ENCODE measurements at places on chromosomes 3 and 15.
A peak's percentile ranks its signal among the peaks of the same experiment; 100 is the strongest.

- peak overlapping the region; percentile 56 for H3K4me3 ChIP-seq
- no peaks in the 10 kb centered on the region for H3K27me3 ChIP-seq
- DNase-seq: no peak
- no peaks in the 10 kb centered on the region for H3K36me3 ChIP-seq
These were observed 4.9 kb downstream of the RHOA start for GRCh38 chr3:49406571-49407565.

- H3K36me3 ChIP-seq: no peaks in the 10 kb centered on the region
- no peak overlapping the region for H3K27ac ChIP-seq
- H3K27me3 ChIP-seq: peaks cover 8% of the 10 kb centered on the region
- H3K4me3 ChIP-seq: no peak overlapping the region
These were observed 84.4 kb downstream of the THSD4 start for GRCh38 chr15:71199384-71200351.

GRCh38 chr3:17805461-17805940 is 63.1 kb upstream of the TBC1D5 start:
- H3K27me3 ChIP-seq: peaks cover 36% of the 10 kb centered on the region
- H3K4me1 ChIP-seq: peaks cover 8% of the 10 kb centered on the region
- no peak overlapping the region for H3K27ac ChIP-seq
- DNase-seq: no peak
- no peaks in the 10 kb centered on the region for H3K36me3 ChIP-seq

GRCh38 chr3:31981206-31982181 is at the start of the genes OSBPL10 and ZNF860:
Gene OSBPL10 (minus strand): TSS chr3:31981262. CDS start chr3:31981179, 83 bp downstream.
Gene ZNF860 (plus strand): TSS chr3:31981750. CDS start chr3:31989080, 7,330 bp downstream.
- no peak within 1 kb of the TSS for H3K27ac ChIP-seq
- peaks cover 8% of the 10 kb centered on the region for H3K4me1 ChIP-seq
- peaks cover 60% of the 10 kb centered on the region for H3K27me3 ChIP-seq
- DNase-seq: no peak
- peaks cover 6% of the 10 kb centered on the region for H3K36me3 ChIP-seq

DNA sequence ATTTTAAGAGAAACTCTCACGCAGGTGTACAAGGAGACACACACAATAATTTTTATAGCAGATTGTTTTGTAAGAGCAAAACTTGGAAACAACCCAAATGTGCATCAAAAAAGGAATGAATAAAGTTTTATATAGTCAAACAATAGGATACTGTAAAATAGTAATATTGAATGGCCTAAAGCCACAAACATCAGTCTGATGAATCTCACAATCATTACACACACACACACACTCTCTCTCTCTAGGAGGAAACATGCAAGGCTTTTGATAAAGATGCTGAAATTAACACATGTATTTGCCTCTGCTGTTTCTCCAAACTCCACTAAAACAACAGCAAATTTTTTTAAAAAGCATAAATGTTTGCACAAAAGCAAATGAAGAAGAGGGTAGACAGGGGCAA is 37.3 kb downstream of the ADIPOQ start:
- peaks cover 28% of the 10 kb centered on the region for H3K4me1 ChIP-seq
- peak overlapping the region; percentile 3 for H3K27ac ChIP-seq
- peak overlapping the region; percentile 41 for H3K4me3 ChIP-seq
- H3K27me3 ChIP-seq: no peaks in the 10 kb centered on the region

DNA sequence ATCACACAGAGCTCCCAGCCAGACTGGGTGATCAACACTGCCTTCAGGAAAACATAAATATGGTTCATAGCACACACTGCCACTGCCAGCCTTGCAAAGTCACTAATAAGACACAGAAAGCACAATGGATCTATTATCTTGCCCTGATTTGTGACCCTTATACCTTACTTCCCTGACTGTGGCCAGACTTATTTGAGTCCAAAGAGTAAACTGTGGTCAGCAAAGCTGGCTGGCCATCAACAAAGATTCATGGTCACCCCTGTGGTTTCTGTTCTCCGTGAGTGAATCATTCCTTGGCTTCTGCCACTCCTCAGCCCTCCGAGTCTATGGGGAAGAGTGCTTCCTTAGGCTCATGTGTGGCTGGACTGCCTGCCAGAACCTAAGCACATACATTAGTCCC is 437.7 kb downstream of the RAP2B start:
- DNase-seq: no peak
- no peaks in the 10 kb centered on the region for H3K36me3 ChIP-seq
- peaks cover under 1% of the 10 kb centered on the region for H3K27me3 ChIP-seq
- H3K4me3 ChIP-seq: no peak overlapping the region
- no peak overlapping the region for H3K27ac ChIP-seq

DNA sequence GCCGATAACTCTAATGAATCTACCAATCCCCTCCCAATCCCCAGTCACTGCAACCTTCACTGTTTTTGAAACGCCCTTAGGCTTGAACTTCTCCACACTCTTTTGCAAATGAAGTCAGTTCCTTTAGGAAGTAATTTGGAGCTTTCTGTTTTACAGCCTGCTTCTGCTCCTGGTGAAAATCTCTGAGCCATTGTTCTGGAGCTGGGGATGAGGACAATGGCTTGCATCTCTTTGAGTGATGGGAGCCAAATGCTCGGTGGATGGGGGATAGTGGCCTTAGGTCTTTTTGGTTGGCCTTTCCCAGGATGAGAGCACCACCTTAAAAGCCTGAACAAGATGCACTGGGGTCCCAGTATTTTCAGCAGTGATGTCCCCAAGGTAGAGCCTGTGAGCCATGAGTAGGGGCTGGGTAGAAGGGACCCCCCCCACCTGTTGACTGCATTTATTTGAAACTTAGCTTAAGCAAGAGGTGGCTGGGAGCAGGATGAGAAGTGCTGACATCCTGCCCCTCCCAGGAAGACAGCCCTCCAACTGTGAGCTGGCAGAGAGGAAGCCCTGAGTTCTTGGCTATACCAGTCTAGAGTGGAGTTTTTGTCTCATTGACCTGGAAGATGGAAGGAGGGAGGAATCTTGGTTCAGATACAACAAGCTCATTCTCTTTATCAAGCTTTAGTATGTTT is 7.6 kb upstream of the MYO5C start:
- peaks cover 6% of the 10 kb centered on the region for H3K4me1 ChIP-seq
- H3K36me3 ChIP-seq: peaks cover 6% of the 10 kb centered on the region
- peak overlapping the region; percentile 32 for H3K27ac ChIP-seq
- DNase-seq: no peak

Measured in T-helper 17 cell (primary cell).